ENCODE measurements at places on chromosomes 11 and 22.

GRCh38 chr11:3969613-3970012, 114.1 kb downstream of the STIM1 start:
- no peak for DNase-seq

- no peak for DNase-seq
These were observed 25.5 kb downstream of the SPATA19 start for GRCh38 chr11:133819746-133820315.

DNA sequence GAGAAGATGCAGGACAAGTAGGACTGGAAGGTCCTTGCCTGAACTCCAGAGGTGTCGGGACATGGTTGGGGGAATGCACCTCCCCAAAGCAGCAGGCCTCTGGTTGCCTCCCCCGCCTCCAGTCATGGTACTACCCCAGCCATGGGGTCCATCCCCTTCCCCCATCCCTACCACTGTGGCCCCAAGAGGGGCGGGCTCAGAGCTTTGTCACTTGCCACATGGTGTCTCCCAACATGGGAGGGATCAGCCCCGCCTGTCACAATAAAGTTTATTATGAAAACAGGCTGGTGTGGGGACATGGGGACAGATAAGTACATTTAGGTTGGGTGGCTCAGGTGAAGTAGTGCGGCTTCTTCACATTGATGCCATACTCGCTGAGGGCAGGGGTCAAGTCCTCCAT, 1.4 kb downstream of the TAF10 start:
- no peak for DNase-seq

- DNase-seq: no peak
These were observed 47.8 kb upstream of the SERPIND1 start for GRCh38 chr22:20725987-20726558.

- no peak for DNase-seq
These were observed 86.9 kb downstream of the ETS1 start for GRCh38 chr11:128500493-128500892.

- peak; percentile 76 for DNase-seq
These were observed 1.8 kb upstream of the MARK2 start for GRCh38 chr11:63837027-63837688.

DNA sequence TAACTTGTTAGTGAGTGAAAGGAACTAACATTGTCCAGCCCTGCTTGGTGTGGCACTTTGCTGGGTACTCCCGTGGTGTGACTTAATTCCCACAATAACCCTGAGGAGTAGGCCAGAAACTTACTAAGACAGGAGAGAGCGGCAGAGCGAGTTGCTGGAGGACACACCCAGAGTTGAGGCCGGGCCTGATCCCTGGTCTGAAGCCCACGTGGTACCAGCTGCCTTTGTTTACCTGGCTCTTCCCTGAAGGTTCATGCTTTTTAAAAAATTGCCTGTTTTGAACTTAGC, 594 bp downstream of the MPST start:
- no peak for DNase-seq

- DNase-seq: no peak
These were observed 17.5 kb upstream of the OR10W1 start for GRCh38 chr11:58285483-58286040.

DNA sequence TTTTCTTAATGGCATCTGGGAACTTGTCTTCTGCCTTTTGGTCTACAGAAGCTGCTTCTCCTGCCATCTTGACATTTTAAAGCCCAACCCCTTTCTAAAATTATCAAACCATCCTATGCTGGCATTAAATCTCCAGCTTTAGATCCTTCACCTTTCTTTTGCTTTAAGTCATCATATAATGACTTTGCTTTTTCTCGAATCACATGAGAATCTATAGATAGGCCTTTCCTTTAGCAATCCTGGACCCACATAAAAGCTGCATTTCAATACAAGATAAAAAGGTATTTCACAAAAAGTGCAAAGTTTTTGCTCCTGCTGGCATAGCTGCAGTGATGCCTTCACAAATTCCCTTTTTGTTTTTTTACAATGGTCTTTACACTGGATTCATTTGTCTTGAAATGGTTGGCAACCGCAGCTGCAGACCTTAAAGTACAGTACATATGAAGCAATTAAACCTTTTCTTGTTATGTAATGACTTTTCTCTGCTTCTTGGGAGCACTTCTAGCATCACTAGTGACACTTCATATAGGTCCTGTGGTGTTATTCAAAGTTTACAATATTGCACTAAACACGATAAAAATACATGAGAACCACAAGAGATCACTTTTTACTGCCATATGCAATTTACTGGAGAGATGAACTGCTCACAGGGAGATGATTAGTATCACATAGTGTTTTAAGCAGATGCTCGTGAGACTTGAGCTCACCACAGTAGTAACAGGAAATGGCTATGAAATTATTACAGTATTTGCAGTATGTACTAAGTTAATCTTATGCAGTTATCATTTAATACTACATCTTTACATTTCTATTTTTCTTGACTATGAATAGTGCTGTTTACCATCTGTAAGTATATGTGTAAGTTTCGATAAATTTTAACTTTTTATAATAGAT, 41.6 kb downstream of the ACER3 start:
- DNase-seq: no peak

DNA sequence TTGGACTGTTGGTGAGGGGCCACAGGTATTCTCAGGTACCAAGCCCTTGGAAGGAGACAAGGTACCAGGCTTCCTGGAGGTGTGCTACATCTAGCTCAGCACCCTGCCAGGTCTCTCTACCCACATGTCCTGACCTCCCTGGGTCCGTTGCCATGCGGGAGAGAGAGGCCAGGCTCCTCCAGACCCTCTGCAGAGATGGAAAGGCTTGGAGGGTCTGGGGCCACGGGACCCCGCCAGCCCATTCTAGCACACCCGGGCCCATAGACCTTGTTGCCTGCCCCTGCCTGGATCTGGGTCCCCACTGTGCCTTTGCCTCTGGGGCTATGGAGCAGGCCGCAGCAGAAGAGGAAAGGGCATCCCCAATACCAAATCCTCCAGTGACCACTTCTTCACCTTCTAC, 2.2 kb upstream of the APOC3 start:
- DNase-seq: no peak

GRCh38 chr22:17281440-17281841, 62.2 kb upstream of the ADA2 start:
- no peak for DNase-seq

GRCh38 chr11:19906126-19906525, 193.5 kb downstream of the NAV2 start:
- no peak for DNase-seq

- DNase-seq: peak; percentile 61
These were observed 28.8 kb upstream of the MOB2 start for GRCh38 chr11:1515082-1516060.

GRCh38 chr11:11430431-11430830, 77.4 kb upstream of the CSNK2A3 start:
- DNase-seq: no peak

DNA sequence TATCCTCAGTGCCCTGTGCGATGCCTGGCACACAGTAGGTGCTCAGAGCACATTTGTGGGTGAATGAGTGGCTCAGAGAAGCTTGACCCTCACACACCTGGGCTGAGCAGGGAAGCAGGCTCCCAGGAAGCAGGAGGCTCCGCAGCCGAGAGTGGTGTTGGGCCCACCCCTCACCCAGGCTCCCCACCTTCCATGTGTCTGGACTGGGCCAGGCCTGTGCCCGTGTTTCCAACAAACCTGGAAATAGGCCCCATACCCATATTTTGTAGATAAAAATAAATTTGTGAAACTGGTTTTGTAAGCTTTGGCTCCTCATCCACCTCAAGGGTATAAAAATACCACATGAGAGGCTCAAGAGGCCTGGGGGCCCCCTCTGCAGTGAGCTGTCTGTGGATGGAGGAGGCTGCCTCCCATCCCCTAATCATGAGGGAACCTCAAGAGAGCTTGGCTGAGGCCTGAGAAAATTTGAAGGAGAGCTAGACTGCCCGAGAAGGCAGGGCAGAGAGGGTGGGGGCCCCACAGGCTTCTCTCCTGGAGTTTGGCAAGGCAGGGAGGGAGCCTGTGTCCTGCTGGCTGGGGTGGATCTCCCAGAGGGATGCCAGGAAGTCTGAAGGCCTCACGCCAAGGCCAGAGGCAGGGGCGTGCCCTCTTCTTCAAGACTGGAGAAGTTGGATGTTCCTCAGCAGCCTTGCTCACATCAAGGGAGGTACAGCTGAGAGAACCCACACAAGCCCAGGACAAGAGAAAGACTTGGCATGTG, 147.0 kb upstream of the NECTIN1 start:
- no peak for DNase-seq

GRCh38 chr11:60960405-60960804, 8.4 kb upstream of the SLC15A3 start:
- no peak for DNase-seq

- no peak for DNase-seq
These were observed 91.1 kb downstream of the PICALM start for GRCh38 chr11:85977751-85978160.

GRCh38 chr22:43050995-43051394, 36.0 kb upstream of the PACSIN2 start:
- DNase-seq: no peak

- no peak for DNase-seq
These were observed 307.5 kb downstream of the NTM start for GRCh38 chr11:131677828-131678470.

GRCh38 chr11:74992852-74993251, 4.1 kb downstream of the NEU3 start:
- no peak for DNase-seq

- no peak for DNase-seq
These were observed 143.6 kb downstream of the TEAD1 start for GRCh38 chr11:12817681-12818332.

- DNase-seq: peak; percentile 48
These were observed 14.9 kb upstream of the CCDC73 start for GRCh38 chr11:32809313-32809712.

DNA sequence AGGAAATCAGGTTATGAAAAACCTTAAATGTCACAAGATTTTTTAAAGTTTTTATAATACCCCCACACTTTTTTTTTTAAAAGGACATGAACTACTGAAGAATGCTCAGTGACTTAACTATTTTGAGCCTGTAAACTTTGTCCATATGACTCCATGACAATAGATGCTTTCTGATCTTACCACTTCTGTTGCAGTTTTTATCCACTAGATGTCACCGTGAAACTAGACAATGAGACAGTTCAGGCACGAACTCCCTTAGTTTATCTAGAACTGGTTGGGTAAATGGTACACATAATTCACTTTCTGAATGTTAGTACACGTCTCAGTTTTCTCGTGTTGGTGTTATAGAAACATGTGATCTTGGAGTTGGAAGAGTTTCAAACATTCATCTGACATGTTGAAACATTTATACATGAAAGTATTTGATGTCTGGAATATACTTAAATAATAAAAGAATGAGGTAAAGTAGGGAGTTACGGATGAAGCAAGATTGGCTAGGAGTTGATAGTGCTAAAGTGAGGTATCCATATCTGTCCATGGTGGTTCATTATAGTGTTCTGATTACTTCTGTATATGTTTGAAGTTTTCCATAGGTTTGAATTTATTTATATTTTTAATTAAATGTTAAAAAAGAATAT, 8.1 kb downstream of the CCDC15 start:
- peak; percentile 17 for DNase-seq

DNA sequence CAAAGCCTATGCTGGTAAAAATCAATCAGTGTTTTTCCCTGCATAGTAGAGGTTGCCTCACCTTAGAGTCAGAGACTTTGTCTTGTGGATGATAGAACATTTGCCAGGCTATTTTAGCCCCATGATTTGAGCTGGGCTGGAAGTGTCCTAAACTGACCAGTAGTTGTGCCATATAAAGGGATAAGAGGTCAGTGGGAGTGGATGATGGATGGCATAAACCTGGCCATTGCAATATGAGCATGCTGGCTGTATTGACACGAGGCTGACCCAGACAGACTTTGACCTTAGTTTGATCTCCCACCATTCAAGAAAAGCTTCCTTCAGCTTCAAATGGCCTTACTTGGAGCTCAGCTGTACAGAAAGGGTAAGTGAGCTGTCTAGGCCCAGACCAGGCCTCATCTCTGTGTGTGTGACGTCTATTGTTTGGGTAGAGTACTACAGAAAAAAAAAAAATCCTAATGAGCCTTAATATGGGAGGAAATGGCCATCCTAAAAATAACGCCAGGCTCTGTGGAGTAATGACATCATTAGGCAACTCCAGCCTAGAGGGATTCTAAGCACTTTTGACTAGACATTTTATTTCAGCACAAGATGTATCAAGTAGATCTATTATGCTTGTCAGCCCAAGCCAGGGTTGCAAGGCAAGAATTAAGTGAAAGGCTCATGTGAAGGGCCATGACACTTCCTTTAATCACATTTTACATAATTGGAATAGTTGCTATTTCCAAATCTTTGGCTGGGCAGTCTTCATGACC, 51.3 kb upstream of the CADM1 start:
- DNase-seq: no peak

- no peak for DNase-seq
These were observed 42.3 kb downstream of the TRMU start for GRCh38 chr22:46377525-46378425.

DNA sequence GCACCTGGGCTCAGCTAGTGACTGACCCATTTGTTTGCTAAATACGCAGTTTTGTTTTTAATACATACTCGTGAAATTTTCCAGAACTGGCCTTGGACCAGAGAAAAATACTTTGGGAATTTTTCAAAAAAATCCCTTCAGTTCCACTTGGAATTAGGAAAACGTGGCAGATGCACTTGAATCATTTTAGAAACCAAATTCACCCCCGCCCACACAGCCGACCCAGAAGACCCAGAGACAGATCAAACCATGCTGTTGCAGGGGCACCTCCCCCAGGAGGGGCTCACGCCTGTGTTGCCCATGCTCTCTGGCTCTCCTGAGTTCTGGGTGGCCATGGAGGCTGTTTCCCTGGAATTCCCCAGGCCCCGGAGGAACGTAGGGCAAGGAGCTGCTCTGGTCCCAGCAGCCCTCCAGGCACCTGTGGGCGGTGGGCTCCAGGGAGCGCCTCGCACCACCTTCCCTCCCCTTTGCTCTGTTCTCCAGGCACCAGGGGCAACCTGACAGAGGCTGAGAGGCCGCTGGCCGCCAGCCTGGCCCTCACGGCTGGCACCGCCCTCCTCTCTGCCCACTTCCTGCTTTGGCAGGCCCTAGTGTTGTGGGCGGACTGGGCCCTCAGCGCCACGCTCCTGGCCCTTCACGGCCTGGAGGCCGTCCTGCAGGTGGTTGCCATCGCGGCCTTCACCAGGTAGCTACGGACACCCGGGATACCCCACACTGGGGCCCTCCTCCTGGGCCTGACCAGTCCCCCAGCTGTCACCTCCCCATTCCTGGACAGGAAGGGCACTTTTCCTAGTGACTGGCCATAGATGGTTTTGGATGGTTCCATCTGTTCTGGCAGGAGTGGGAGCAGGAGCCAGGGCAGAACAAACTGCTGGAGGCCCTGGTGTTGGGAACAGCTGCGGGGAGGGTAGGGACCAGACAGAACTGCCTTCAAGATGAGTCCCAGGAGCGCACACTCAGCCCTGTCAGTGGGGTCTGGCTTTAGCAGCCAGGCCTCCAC, 3.3 kb upstream of the EPS8L2 start:
- DNase-seq: no peak

DNA sequence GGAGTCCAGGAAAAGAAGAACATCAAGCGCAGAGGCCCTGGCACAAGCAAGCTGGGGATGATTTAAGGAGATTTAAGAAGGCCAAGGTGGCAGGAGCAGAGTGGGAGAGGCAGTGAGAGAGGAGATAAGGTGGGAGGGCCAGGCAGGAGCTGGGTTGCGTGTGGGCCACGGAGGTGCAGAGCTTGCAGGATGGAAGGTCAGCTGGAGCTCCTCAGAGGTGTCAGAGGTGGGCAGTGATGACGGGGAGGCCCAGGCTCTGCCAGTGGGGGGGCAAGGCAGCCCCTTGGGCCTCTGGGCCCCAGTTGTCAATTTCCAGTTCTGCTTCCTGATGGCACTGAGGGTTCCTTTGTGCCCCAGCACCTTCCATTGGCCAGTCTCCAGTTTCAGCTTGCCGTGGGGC, 6.5 kb downstream of the FRMD8 start:
- DNase-seq: no peak

All from CD4-positive, alpha-beta T cell treated with Interleukin-4 for 1 hour (primary cell).